ENCODE measurements at places on chromosomes 4 and X.
A peak's percentile ranks its signal among the peaks of the same experiment; 100 is the strongest.

GRCh38 chr4:94346541-94346940 lies 3.9 kb upstream of the HPGDS start:
- no peak for DNase-seq

GRCh38 chr4:31290836-31291235 lies 570.7 kb downstream of the PCDH7 start:
- DNase-seq = no peak

DNA sequence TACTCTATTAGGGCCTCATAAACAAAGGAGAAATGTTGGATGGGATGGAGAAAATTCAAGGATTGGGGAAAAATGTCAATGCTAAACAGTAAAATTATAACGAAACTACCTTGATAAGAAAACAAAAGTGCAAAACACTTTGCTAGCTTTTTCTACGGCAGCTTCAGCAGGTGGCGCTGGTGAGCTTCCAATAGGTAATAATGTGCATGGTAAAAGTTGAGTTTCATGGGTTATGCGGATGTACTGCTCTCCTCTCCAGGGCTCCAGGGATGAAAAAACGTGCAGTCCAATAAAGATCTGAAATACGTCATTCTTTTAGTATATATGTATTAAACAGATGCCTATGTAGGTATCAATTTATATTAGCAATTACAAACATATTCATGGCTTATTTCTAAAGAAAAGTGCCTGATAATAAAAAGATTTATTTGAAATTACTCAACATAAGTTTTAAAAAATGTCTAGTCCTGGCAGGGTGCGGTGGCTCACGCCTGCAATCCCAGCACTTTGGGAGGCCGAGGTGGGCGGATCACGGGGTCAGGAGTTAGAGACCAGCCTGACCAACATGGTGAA lies 239.6 kb downstream of the GRXCR1 start:
- peak; percentile 57 for DNase-seq

GRCh38 chr4:60805500-60806313 lies 394.4 kb upstream of the ADGRL3 start:
- DNase-seq = no peak

DNA sequence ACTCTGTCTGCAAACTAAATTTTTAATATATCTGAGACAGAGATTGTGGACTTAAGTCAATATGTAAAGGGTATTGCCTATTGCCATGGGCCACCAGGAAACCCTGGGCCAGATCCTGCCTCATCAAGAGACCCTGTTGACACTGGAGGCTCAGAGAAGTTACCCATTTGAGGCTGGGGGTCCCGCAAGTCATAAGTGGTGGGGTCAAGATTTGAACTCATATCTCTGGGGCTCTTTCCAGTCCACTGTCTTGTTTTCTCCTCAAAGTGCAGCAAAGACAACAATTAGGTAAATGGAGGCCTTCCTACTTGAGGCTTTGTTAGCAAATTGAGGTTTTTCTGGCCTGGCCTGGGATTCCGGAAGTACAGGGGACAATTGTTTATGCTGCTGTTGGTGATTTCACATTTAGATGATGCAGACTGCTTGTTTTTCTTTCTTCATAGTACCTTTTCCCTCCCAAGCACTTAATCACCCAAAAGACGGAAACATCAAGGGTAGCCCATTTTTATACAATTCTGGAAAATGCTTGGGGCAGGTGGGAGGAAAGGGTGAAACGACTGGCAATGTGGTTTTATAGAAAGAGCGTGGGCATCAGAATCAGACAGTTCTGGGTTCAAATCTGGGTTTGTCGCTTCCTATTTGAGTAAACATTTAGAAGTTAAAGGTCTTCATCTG lies 160.0 kb downstream of the SMIM20 start:
- no peak for DNase-seq

- no peak for DNase-seq
Observed at GRCh38 chrX:69138118-69138390, 27.2 kb downstream of the PJA1 start.
